ENCODE measurements at places on chromosomes 11 and 22. TPM values are rescaled to one million over a fixed set of nuclear protein-coding genes. Genes with fewer than 3 reads are reported as not detected.

Gene SLC43A3
- 20.7 TPM for total RNA-seq

Gene BDNF
- 1.3 TPM for total RNA-seq

Gene GANAB
- total RNA-seq: 253 TPM

Gene MS4A12
- total RNA-seq: not detected

Gene SLN
- total RNA-seq: 441 TPM

Gene OR51G2
- not detected for total RNA-seq

Gene IGSF22
- total RNA-seq: 4.7 TPM

Gene UBQLNL
- total RNA-seq: 1.5 TPM

Gene ARHGAP42
- 33.8 TPM for total RNA-seq

All from metanephros (tissue), 2 donors.